ENCODE measurements at places on chromosomes 7 and 10.
A peak's percentile ranks its signal among the peaks of the same experiment; 100 is the strongest.

DNA sequence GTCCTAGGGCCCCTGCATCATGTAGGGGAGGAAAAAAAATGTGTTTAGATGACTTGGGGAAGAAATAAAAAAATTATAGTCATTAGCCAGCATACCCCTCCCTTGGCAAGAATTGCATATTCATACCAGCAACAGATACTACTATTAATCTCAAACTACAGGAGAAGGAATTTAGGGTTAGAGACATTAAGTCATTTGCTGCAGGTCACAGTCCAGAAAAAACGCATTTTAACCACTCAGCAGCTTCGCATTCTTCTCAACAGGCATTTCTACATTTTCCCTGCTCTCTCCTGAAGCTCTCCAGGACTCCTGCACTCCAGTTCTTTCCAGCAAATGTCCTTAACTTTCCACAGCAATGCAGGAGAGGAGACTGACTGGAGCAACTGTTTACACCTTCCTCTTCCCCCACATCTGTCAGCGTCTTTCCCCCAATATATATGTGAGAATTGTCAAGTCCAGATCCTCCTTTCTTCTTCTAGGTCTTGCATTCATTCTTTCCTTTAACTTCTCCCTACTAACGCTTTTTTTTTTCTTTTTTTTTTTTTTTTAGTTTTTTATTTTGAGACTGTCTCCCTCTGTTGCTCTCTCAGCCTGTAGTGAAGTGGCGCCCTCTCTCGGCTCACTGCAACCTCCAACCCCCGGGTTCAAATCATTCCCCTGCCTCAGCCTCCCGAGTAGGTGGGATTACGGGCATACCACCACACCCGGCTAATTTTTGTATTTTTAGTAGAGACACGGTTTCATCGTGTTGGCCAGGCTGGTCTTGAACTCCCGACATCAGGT lies 35.6 kb downstream of the PRPS1L1 start:
- no peak for DNase-seq

DNA sequence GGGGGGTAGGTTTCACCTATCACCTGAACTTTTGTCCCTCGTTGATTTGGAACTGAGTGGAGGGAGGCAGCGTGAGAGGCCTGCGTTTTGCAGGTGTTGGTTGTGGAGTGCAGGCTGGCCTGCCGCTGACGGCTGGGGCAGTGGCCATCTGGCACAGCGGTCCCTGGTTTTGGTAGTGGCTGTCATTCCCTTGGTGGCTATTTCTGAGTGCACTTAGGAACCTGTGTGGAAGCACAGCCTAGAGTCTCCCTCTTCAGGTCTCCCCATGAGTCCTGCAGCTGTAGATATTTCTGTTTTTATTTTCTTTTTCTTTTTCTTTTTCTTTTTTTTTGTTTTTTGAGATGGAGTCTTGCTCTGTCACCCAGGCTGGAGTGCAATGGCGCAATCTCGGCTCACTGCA lies 129.2 kb downstream of the CUL2 start:
- no peak for DNase-seq

DNA sequence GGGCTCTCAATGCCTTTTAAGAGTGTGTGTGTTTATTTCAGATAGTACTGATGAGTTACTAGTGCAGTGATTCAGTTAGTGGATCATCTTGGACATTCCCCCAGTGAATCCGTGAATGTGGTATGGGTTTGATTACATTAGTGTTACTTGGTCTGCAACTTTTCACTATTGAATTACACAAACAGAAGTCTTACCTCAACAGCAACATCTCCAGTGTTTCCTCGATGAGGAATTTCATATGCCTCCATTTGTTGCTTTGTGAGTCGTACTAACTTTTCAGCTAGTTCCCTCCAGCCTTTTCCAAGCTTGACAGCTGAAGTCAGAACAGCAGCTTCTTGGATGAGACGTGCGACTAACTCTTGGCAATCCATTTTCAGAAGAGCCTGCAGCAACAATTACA lies 63.2 kb downstream of the MACC1 start:
- no peak for DNase-seq

- no peak for DNase-seq
These were observed 128.4 kb downstream of the BICC1 start for GRCh38 chr10:58641095-58641531.

GRCh38 chr7:107980171-107980570 lies 22.8 kb downstream of the LAMB1 start:
- DNase-seq, result no peak

DNA sequence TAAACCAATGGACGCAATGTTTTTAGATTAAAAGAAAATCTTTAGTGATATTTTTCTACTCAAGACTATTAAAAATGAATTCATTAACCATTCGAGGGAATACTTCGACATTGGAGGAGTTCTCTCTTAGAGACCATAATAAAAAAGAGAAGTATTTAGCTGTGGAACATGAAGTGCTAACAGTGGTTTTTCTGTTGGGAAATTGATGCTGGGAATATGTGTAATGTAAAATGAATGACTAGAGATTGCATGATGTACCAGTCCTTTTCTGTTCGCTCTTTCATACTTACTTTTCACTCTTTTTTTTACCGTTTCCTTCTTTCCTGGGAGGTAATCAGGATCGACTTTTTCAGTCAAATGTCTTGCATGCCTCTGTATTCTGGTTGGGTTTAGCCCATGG lies 41.3 kb downstream of the ST7 start:
- no peak for DNase-seq

GRCh38 chr7:90383422-90383821 lies 19.8 kb upstream of the CLDN12 start:
- DNase-seq, result no peak

DNA sequence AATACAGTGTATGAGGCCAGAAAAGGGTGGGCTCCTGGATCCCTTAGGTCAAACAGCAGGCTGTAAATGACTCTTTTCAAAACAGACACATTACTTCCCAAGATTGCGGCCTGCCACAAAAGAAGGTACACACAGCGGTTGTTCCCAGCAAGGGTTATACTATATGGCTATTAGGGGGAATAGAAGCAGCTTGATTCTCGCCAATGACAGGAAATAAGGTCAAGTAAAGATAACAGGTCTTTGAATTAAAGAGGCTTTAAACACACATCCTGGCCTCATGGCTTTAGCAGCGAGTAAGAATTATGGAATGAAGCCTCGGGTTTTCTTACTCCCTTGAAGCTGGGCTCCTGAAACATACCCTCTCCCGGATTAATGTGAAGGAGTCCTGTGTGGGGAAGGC lies 58.3 kb downstream of the CYP26A1 start:
- DNase-seq, result no peak

- DNase-seq, result peak; percentile 24
These were observed 662 bp downstream of the NRCAM start for GRCh38 chr7:108455551-108455997.

DNA sequence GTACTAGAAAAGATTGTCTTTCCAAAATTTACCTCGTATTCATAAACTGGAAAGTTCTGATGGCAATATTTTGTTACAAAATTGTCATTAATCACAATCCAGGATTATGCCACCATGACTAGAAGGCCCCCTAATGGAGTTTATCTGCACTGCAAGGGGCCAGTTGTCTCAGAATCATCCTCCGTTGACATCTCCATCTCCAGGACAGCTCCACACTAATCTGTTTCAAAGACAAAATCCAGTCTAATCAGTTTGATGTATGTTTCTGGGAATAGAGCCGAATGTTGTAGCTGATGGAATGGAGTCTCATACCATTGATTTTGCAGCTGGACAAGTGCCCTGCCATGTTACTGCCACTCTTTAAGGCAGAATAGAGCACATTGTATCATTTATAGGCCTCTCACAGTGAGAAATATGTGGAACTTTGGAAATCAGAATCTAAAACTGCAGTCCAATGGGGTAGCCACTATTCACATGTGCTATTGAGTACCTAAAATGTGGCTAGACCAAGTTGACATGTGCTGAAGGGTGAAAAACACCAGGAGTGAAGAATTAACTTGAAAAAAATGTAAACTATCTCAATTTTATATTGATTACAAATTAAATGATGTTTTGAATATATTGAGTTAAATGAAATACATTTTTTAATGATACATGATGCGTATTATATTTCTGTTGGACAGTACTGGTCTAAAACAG lies 38.3 kb upstream of the TOMM7 start:
- DNase-seq, result no peak

DNA sequence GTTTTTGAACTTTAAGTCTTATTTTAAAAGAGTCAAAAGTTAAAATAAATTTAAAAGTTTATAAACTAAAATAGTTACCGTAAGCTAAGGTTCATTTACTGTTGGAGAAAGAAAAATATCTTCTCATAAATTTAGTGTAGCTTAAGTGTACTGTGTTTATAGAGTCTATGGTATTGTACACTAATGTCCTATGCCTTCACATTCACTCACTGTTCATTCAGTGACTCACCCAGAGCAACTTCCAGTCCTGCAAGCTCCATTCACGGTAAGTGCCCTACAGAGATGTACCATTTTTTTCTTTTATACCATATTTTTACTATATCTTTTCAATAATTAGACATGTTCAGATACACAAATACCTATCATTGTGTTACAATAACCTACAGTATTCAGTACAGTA lies 97.6 kb downstream of the PTN start:
- DNase-seq, result no peak

Measured in GM12892 (cell line).